ENCODE measurements at places on chromosomes 2 and 18.

DNA sequence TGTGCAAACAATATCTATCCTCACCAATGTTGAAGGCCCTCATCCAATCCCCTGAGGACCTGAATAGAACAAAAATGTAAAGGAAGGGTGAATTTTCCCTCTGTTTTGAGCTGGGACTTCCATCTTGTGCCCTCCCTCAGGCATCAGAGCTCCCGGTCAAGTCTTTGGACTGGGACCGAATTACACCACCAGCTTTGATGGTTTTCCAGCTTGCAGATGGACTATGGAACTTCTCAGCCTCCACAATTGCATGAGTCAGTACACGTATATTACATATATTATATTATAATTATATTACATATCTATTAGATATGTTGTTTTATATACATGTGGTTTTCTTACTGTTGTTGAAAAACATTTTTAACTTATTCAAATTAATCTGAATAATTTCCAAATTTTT, 496.4 kb downstream of the CMPK2 start:
- no peak for DNase-seq

GRCh38 chr18:49168281-49168985, 217.7 kb upstream of the SMAD7 start:
- DNase-seq: no peak

DNA sequence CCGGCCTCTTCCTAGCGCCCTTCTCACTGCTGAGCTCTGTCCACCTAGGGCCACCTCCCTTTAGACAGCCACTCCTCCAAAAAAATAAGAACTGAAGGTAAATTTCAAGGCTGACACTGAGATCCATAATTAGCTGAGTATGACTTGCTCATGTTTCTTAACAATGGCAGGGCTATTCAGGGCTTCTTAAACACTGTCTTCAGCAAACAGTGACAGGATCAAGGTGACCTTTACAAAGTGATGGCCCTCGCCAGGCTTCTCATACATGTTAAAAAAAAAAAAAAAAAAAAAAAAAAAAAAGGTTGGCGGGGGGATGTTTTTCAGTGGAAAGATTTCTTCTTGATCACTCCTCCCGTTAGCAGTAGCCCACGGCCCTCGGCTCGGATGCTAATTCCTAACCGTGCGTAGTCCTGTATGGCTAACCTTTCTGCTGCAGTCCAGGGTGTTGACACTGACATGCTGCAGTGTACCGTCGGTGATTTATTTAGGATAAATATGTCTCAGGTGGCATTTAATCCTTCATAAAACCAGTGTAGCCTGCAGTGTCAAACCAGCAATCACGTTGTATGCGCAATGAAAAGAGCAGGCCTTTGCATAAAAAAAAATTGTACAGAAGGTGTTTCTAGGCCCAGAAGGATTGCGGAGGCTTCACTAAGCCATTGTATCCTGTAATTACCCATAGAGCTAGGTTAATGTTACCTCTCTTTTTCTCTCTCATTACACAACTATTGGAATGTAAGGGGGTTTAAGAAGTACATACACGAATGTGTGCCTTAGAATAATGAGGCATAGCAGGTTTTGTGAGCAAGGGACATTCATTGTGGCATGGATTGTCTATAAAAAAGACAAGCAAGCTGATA, 142.7 kb downstream of the PTGR3 start:
- DNase-seq: no peak

GRCh38 chr2:18423636-18424035, 136.8 kb downstream of the RDH14 start:
- DNase-seq: no peak

GRCh38 chr2:143410082-143410897, 281.1 kb downstream of the ARHGAP15 start:
- no peak for DNase-seq

DNA sequence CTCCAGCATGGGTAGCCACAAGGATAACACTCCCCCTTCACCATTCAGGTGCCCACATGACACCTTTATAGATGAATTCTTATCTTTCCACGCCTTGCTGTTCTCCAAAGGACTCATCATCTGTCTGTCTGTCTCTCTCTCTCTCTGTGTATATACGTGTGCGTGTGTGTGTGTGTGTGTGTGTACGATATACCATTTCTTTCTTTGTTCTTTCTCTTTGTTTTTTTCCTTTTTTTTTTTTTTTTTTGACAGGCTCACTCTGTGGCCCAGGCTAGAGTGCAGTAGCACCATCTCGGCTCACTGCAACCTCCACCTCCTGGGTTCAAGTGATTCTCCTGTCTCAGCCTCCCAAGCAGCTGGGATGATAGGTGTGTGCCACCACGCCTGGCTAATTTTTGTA, 98.2 kb downstream of the DLGAP1 start:
- DNase-seq: no peak

DNA sequence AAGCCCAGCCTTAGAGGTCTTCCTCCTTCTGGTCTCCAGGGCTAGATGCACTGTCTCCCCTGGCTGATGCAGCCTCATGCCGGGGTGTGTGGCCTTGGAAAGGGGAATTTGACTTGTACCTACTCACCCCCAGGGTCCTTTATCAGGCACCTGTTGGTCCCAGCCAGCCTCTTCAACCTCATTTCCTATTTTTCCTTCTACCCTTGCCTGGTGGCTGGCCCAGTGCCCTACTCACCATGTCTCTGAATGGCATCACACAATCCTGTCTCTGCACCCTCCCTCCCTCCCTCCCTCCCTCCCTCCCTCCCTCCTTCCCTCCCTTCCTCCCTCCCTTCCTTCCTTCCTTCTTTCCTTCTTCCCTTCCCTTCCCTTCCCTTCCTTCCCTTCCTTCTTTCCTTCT, 17.1 kb upstream of the ST3GAL5 start:
- no peak for DNase-seq

DNA sequence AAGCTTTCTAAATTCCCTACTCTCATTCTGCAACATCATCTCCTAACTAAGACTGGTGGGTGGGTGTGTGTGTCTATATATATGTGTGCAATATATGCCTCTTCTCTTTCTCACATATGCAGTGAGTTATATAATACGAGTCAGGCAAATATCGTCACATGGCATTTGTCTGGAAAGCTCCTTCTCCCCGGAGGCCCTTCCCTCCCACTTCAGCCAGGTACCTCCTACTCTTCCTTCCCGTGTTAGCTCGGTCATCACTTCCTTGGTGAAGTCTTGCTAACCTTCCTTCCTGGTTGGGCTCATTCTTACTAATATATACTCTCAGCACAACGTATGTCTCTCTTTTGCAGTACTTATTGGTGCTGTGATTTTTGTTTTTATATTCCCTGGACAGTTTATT, 66.4 kb upstream of the NCK2 start:
- DNase-seq: no peak

GRCh38 chr2:124953921-124954320, 928.8 kb downstream of the CNTNAP5 start:
- DNase-seq: no peak

DNA sequence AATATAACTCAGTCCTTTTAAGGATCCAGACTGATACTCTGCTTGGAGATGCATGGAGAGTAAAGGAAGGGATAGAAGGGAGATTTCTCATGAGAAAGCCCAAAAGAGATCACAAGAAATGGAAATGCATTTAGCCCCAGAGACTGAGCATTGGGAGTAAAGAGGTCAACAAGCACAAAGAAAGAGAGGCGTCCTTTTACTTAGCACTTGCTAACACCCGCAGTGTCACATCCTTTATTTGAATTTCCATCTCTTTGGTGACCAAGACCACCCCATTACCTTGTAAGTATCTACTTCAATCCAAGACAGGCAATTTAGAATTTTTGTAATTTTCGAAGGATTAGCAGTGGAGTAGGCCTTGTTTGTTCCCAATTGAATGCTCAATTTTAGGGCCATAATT, 111.8 kb upstream of the DCC start:
- no peak for DNase-seq

GRCh38 chr2:152867397-152867796, 149.0 kb downstream of the ARL6IP6 start:
- DNase-seq: no peak

DNA sequence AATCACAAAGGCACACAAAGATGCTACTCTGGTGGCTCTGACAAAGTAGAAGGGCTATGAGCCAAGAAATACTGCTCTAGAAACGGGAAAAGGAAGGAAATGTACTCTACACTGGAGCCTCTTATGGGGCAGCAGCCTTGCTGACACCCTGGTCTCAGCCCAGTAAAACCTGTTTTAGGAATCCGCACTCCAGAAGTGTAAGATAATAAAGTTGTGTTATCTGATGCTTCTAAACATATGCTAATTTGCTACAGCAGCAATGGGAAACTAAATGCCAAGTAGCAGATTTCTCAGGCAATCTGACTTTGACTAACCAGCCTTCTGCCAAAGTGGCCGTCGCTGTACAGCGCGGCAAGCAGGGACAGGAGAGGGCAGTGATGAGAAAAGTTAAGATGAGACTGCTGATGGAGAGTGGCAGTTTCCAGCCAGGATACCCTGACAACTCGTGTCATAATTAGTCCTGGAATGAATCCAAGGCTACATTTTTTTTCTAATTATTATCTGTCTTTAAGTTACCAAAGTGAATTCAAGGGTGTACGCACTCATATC, 99.0 kb downstream of the NETO1 start:
- DNase-seq: no peak

DNA sequence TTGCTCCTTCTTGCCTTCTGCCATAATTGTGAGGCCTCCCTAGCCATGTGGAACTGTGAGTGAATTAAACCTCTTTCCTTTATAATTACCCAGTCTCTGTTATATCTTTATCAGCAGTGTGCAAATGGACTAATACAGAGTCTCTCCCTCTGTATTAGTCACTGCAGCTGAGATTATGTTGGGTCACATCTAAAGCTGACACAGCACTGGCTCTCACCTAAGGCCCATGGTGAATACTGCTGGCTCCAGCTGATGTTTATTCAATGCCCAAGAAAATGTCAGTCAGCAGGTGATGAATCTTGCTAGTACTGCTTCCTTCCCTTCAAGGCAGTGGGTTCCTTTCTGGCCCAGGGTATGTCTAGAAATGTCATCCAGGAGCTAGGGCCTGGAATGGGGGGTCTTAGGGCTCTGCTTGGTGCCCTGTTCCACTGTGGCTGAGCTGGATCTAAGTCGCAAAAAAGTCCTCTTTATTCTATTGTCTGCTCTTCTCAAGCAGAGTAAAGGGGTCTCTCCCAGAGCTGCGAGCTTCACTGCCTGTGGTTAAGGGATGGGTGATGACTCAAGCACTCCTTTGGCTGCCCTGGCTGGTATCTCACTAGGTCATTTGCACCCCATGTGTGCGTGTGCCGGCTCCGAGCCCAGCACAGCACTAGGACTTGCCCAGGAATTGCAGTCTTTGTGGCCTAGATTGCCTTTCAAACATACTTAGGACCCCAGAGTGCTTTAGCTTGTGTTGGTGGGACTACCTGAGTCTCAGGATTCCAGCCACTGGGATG, 29.9 kb downstream of the PPP1R1C start:
- DNase-seq: no peak

GRCh38 chr2:58701688-58702301, 460.7 kb upstream of the FANCL start:
- DNase-seq: no peak

DNA sequence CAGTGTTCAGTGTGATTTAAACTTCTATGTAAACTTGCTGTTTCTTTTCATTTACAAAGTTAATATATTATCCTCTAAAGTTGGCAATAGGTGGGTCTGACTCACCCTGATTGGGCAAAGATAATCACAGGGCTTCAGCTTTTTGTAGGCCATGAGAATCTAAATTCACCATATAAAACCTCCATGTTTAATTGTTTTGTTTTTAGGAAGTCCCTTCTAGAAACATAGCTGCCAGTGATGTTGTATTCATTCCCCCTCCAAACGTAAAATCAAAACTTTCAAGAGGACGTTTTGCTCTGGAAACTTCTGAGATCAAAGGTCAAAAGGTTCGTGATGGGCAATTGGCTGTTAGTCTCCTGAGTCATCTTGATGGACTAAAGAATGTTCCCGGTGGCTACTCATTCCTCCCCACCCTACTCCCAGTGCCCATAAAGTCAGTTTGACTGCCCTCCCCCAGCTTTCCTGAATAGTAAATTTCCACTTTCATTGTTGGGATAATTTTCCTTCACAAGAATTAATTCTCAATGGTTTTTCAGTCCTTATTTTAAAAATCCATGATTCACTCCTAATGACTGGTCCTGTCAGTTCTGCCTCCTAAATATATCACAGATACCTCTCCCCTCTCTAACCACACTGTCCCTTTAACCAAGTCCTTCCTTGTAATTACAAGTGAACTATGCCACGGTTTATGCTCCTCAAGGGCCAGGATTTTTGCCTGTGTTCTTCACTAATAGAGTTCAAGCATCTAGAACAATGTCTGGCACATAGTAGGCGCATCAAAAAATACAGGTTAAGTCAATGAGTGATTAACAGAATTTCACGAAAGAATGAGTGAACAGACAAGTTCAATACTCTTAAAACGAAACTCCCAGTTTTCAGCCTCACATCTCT, 164.4 kb upstream of the VRK2 start:
- DNase-seq: no peak

DNA sequence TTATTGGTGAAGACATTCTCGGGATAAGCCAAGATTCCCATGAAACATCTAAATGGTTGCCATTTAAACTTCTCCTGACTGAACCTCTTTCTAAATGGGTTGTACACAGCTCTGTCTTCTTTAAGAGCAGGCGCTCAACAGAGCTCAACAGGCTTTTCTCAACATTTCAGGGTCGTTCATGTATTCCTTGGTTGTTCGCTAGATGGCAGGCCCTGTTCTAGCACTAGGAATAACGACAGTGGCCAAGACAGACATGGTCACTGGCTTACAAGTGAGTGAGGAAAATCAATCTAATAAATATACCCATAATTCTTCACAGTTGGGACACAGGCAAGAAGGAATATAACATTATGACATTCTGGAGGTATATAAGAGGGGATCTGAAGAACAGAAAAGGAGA, 154.5 kb downstream of the SMAD2 start:
- no peak for DNase-seq

- no peak for DNase-seq
Measured at GRCh38 chr18:8350628-8351027, 258.6 kb upstream of the RAB12 start.

- no peak for DNase-seq
Measured at GRCh38 chr2:219728991-219729487, 101.6 kb downstream of the SLC4A3 start.

- no peak for DNase-seq
Measured at GRCh38 chr18:56001576-56001975, 413.6 kb upstream of the TCF4 start.

- DNase-seq: no peak
Measured at GRCh38 chr2:106061611-106062349, 132.3 kb downstream of the UXS1 start.

DNA sequence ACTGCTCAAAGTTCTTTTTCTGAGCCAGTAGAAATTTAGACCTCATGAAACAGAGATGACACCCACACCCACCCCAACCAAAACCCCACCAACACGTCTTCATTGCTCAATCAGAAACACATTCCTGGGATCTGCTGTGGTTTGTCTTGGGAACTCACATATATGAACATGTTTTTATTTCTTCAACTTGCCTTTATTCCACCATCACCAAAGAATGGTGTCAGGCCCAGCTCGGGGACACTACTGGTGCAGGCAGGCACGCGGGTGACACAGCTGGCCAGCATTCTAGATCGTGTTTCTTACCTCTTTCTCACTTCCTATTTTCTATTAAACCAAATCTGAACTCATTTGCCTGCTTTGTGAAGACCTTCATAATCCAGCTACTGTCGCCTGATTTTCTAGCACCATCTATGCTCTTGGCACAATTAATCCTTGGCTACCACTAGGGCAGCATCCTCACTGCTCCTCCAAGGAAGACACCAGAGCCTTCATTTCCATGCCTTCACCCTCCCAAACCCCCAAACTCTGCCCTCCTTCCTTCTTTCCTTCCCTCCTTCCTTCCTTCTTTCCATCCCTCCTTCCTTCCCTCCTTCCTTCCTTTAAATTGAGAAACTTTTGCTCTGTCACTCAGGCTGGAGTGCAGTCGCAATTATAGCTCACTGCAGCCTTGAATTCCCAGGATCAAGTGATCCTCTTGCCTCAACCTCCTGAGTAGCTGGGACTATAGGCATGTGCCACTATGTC, 157.1 kb downstream of the BCL2 start:
- DNase-seq: peak; percentile 40

Measured in CD4-positive, alpha-beta T cell treated with Interleukin-15 for 4 hours (primary cell).